Spinal cord (tissue), 10 donors: ENCODE measurements at places on chromosomes 7 and 10.

GRCh38 chr7:13792208-13792607 is 197.3 kb downstream of the ETV1 start:
- no peak overlapping the region for H3K4me3 ChIP-seq
- H3K27ac ChIP-seq, result no peak overlapping the region
- no peaks in the 10 kb centered on the region for H3K36me3 ChIP-seq
- no peak for DNase-seq
- H3K27me3 ChIP-seq, result no peaks in the 10 kb centered on the region
- no peaks in the 10 kb centered on the region for H3K4me1 ChIP-seq

DNA sequence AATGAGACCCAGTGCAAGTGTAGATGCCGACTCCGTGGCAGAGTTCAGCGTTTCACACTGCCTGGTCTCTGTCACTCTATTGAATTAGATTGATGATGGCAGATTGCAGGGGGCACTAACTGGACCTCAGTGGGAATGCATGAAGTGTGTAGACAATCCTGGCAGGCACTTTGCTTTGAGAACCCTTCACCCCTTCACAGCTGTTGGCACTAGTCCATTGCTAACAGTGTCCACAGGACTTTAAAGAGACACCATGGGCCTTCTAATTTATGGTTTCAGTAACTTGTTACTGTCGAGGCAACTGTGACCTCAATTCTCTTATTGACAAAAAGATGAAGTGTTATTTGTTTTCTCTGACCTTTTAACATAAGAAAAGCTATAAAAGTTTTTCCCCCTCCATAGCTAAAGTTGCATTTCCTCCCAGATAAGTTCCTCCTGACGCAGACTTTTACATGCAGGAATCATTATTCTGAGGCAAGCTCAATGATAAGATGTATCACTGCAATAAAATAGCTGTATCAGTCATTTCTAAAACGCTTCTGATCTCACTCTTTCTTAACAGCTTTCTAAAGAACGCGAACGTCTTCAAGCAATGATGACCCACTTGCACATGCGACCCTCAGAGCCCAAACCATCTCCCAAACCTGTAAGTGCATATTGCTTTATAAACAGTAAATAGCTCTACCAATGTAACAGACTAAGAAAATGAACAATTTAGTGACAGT is 238.9 kb downstream of the FOXP2 start:
- no peak overlapping the region for H3K4me3 ChIP-seq
- peaks cover 10% of the 10 kb centered on the region for H3K27me3 ChIP-seq
- H3K36me3 ChIP-seq, result no peaks in the 10 kb centered on the region
- H3K4me1 ChIP-seq, result no peaks in the 10 kb centered on the region
- no peak for DNase-seq

- DNase-seq, result no peak
- no peaks in the 10 kb centered on the region for H3K36me3 ChIP-seq
- H3K27me3 ChIP-seq, result no peaks in the 10 kb centered on the region
- no peaks in the 10 kb centered on the region for H3K4me1 ChIP-seq
Observed at GRCh38 chr7:18889436-18889835, 228.0 kb downstream of the TWIST1 start.

GRCh38 chr10:11901454-11901832 is 78.3 kb downstream of the PROSER2 start:
- peaks cover 2% of the 10 kb centered on the region for H3K27me3 ChIP-seq
- H3K4me1 ChIP-seq, result no peaks in the 10 kb centered on the region
- H3K4me3 ChIP-seq, result no peak overlapping the region

DNA sequence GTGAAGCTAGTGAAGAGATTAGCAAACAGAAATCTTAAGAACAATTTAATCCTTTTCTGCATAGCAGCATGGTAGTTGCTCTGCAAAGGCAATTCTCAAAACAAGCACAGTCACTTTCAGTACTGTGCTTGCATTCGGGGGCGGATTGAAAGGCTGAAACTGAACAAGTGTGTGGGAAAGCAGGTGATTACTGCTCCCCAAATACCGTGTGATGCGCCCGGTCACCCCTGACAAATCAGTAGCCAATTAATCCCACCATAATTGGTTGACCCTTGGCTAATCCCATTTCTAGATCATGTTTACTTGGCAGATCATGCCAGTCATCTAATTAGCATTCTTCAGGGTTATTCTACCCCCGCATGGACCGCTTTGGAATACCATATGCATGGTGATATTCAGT is 76.5 kb upstream of the ADRB1 start:
- no peak overlapping the region for H3K4me3 ChIP-seq
- no peak overlapping the region for H3K27ac ChIP-seq
- H3K4me1 ChIP-seq, result no peaks in the 10 kb centered on the region
- no peaks in the 10 kb centered on the region for H3K27me3 ChIP-seq
- H3K36me3 ChIP-seq, result no peaks in the 10 kb centered on the region

DNA sequence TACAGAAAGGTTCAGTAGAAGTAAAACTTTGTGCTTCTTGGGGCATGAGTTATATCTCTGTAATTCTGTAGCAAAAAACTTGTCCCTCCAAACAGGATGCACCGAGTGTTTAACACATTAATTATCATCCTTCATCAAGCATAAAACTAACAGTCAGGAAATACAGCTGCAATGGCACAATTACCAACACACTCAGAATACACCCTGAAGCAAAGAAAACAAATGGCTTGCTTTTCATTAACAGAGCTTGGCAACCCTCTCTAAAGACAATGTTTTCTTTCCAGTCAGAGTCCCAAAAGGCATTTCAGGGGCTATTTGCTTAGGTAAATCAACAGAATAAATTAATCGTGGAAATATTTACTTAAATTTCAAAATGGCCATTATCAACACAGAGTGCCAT is 107.7 kb downstream of the ICA1 start:
- H3K27me3 ChIP-seq, result no peaks in the 10 kb centered on the region
- no peak overlapping the region for H3K4me3 ChIP-seq
- DNase-seq, result no peak
- no peak overlapping the region for H3K27ac ChIP-seq

DNA sequence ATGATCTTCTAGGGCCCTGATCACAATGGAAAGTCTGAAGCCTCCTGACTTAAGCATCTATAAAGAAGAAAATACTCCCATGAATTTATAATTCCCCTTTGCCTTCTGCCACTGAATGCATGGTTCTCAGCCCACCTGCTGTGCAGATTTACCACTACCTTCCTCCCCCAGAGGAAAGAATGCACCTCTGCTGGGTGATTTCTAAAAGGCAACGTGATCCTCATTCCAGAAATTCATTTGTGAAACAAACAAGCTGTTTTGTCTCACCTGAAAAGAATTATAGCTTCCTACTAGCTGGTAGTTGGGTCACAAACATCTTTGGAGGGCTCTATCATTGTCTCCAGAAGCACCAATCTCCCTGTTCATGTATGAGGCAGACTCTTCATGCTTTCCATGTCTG is 320.2 kb downstream of the CDC14C start:
- no peaks in the 10 kb centered on the region for H3K27me3 ChIP-seq
- no peak for DNase-seq
- no peak overlapping the region for H3K27ac ChIP-seq
- H3K36me3 ChIP-seq, result no peaks in the 10 kb centered on the region
- no peak overlapping the region for H3K4me3 ChIP-seq
- no peaks in the 10 kb centered on the region for H3K4me1 ChIP-seq

DNA sequence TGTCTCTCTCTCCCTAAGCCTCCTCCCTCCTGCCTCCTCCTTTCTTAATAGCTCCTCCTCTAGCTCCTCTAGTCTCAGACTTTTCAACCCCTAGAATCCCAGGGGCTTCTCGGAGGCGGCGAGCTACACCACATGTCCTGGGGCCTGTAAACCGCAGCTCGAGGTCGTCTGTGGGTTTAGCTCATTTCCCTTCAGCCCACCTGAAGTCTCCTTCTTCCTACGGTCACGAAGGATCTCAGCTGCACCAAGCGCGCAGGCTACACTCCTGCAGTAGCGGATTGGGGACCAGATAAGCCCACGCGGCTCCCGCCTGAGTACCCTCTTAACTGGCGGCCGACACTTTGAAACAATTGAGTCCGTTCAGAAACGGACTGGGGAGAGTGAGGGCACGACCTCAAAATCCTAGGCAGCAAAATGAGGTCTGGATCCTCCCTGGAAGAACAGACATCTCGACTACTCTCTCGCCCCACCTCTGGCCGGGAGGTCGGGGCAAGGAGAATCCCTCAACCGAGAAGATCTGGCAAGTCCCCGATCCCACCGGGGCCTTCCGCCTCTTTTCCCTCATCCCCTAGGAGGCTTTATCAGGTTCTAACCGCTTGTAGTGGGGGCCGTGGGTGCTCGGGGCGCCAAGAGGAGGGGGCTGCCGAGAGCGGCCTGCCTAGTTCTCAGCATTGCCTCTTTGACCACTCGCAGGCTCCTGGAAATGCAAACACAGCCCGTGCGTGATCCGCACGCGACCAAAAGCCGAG is 1.3 kb upstream of the SORCS3 start:
- H3K36me3 ChIP-seq, result no peaks in the 10 kb centered on the region
- peaks cover 31% of the 10 kb centered on the region for H3K27me3 ChIP-seq
- H3K27ac ChIP-seq, result peak overlapping the region; percentile 29
- DNase-seq, result no peak
- H3K4me3 ChIP-seq, result peak overlapping the region; percentile 45
- peaks cover 40% of the 10 kb centered on the region for H3K4me1 ChIP-seq
